ENCODE measurements at places on chromosomes 1 and 21. TPM values are rescaled to one million over a fixed set of nuclear protein-coding genes. Genes with fewer than 3 reads are reported as not detected.

DNA sequence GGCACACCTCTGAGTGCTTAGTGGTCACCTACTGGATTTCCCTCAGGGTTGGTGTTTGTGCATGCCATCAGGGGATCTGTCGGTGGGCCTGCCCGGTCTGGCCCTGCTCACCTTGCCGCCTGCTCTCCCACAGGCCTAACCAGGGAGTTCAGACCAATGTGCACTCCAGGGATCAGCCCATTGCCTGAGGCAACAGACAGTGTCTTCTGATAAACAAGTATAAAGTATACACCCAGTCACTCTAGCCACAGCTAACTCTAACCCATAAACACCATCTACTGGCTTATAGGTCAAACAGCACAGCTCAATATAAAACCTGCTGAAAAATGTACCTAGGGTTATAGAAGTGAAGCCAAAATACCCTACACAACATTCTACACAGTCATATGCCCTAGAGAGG, 1300.0 kb downstream of the PLA2G4A start:
- no peak for DNase-seq

- DNase-seq = no peak
Observed at GRCh38 chr1:172275478-172275877, 145.0 kb upstream of the C1orf105 start.

DNA sequence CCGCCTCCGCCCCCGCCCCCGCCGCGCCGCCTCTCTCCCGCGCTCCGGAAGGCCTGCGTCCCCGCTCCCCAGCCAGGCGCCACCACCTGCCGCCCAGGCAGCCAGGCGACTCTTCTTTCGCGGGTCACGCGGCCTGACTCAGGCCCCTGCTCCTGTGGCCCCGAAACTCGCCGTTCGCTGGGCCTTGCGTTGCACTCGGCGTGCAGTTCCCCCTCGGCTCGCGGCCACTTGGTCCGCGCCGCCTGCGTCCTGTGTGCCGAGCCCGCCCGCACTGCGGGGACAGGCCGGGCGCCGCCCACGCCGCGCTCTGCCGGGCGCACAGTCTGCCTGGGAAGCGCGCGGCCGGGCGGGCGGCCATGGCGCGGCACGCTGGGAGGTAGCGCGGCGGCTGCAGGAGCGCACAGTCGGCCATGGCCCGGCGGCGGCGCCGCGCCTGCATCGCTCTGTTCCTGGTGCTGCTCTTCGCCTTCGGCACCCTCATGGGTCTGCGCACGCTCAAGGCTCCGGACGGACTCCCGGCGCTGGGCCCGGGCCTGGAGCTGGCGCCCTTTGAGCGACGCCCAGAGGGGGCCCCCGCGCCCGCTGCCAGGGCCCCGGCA, at the start of gene MANEAL:
Gene MANEAL, plus strand, starts transcription at position 75 of the 599 bp plus-strand sequence. Its CDS starts 336 bp downstream, at position 411.
- DNase-seq = peak; percentile 81

GRCh38 chr21:43859747-43860214, 5.2 kb upstream of the AGPAT3 start:
- no peak for DNase-seq

DNA sequence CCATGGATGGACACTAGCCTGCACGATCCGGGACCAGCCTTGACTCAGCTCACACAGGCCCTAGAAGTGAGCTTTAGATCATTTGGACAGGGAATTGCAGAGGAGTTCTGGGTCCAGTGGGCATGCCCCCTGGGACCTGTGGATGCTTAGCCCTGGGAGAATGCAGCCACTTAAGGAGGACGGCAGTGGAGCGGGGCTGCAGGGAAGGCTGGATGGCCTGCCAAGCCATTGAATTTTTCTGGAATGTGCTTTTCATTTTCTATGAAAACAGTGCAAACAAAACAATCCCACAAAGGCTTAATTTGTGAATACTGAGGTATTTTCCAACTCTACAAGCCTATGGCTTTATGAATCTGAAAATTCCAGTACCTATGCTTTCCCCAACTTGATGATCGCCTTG, 80.4 kb upstream of the GCLM start:
- no peak for DNase-seq

DNA sequence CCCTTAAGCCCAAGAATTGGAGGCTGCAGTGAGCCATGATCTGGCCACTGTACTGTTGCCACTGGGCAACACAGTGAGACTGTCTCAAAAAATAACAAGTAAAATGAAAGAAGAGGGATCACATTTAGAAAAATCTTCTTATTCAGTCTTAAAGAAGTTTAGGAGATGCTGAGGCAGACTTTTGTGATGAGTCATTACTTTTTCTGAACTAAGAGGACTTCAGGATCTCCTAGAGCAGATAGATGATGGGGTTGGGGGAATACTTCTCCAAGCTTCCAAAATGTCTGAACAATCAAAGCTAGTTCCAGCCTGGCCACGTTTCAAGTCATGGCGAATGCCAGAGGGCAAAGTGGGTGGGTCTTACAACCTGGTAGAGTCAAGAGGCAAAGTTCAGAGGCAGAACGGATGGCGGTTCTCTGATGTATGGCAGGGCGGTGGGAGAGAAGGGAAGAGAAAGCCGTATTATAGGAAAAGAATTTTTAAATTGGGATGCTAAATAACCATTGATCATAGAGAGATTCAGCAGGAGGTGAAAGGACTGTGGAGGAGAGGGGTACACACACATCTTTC, 2.1 kb upstream of the CIART start:
- no peak for DNase-seq

GRCh38 chr1:215459136-215459535, 108.0 kb upstream of the KCTD3 start:
- no peak for DNase-seq

GRCh38 chr1:225733254-225733653, 44.4 kb upstream of the SRP9 start:
- no peak for DNase-seq

GRCh38 chr21:17921579-17922530, 102.7 kb upstream of the C21orf91 start:
- no peak for DNase-seq

DNA sequence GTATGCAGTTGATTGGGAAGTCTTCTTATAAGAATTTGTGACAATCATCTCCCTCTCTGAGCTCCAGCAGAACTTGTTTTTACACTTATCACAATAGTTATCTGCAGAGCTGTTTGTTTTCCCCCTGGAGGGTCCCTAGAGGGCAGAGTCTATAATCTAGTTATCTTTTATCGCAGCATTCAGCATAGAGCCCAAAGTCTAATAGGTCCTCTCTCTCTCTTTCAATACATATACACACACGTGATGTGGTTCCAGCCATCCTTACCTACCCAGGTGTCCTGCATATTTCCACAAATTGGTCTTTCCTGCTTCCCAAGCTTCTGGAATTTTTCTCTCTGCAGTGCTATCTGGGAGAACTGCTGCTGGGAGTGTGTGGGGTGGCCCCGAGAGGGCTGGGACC, 229.6 kb upstream of the KIAA0040 start:
- no peak for DNase-seq

DNA sequence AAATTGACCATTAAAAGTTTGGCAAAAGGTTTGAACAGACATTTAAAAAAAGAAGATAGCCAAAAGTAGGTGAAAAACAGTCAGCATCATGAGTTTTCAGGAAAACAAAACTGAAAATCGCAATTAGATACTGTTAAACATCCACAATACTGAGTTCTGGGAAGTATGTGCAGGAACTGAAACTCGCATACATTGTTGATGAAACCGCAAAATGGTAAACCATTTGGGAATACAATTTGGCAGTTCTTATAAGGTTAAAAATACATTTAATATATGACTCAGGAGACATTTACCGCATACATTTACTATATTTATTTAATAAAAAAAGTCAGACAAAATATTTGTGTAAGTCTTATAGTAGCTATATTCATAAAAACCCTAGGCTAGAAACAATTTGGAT, 393.2 kb downstream of the COL11A1 start:
- DNase-seq = no peak

DNA sequence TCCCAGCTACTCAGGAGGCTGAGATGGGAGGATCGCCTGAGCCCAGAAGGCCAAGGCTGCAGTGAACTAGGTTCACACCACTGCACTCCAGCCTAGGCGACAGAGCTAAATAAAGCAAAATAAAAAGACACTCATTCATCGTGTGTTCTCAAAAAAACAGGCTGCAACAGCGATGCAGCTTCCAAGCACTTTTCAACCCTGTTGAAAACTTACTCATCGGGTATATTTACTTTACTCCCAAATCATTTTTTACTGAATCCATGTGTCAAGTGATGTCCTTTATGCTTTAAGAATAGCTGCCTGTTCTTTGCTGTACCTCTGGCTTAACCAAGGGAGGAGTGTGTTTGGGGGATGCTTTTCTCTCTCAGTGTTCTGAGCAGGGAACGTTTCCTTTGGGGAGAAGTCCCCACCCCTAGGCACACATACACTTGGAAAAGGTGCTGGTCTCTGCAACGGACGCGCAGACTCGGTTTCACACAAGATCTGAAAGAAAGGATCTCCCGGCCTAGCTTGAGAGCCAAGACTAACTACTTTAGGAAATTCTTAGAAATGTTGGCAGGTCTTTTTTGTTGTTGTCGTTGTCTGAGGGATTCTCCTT, 1.4 kb downstream of the MAP1LC3C start:
- no peak for DNase-seq

DNA sequence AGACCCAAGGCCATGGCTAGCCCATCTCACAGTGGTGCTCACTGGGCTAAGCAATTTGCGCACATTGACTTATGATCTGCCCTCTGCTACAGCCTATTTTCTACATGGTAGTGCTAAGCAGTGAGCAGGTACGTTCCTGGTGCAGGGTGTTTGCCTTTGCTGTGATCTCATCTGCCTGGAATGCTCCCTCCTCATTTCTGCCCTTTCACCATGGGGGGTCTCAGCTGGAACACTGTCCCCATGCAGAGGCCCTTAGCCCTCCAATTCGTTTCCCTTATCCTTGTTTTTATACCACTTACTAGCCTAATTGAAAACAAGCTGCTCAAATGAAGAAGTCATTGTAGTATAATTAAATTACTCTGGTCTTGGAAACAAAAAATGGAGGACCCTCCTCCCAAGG, 2.0 kb upstream of the B3GALT5 start:
- no peak for DNase-seq

DNA sequence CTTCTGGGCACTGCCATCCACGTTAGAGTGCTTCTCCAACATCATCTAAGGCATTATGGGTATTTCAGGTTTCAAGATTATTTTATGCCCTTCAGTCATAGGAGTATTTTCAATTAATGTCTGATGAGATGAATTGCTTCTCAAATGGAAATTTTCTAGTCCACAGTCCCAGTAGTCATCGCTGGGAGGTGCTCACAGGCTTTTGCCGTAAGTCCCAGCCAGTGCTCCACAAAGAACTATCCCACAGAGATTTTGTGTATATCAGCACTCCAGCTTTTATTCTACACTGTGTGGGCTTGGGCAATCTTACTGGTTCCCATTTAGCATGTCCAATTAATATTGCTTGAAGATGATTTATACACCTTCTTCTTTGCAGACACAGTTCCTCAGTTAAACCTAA, 61.0 kb downstream of the SMYD2 start:
- DNase-seq = no peak

DNA sequence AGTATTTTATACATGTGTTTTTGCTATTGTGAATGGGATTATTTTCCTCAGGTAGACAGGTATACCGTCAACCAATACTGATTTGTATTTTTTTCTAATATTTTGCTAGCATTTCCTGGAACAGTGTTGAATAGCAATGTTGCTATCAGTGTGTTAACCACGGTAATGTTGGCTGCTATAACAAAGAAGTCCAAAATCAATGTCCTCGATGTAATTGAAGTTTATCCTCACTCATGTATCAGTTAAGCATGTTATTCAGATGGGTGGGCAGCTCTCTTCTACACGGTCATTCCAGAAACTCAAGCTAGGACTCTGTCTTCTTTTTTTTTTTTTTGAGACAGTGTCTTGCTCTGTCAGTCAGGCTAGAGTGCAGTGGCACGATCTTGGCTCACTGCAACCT, 24.3 kb downstream of the DOP1B start:
- no peak for DNase-seq

GRCh38 chr1:43171876-43172526, at the start of the genes CFAP57 and EBNA1BP2:
TSS of gene CFAP57 (plus strand) at chr1:43172330. CDS start at chr1:43172754, 424 bp downstream.
TSS of gene EBNA1BP2 (minus strand) at chr1:43172290. CDS start at chr1:43172118, 172 bp downstream.
- peak; percentile 85 for DNase-seq

- DNase-seq = no peak
Observed at GRCh38 chr1:214506972-214507431, 44.4 kb downstream of the PTPN14 start.

NBPF14 gene
- 2.2 TPM for total RNA-seq

BTBD8 gene
- 13.4 TPM for total RNA-seq

MIB2 gene
- total RNA-seq = 77.7 TPM

OPRD1 gene
- 1.2 TPM for total RNA-seq
